ENCODE measurements at places on chromosomes 16 and 17.
A peak's percentile ranks its signal among the peaks of the same experiment; 100 is the strongest.

- DNase-seq = no peak
Measured at GRCh38 chr17:70100983-70101382, 26.0 kb downstream of the KCNJ16 start.

DNA sequence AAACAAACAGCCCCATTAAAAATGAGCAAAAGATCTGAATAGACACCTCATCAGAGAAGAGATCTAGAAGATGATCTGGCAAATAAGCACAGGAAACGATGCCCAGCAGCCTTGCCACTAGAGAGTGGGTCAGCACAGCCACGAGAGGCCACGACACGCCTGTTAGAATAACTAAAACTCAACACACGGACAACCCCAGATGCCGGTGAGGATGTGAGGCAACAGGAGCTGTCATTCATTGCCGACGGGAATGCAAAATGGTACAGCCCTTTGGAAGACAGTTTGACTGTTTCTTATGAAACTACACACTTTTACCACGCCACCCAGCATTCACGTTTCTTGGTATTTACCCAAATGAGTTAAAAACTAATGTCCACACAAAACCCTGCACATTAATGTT, 31.5 kb downstream of the CBFA2T3 start:
- no peak for DNase-seq

GRCh38 chr17:75553295-75554110, 28.0 kb downstream of the LLGL2 start:
- no peak for DNase-seq

- no peak for DNase-seq
Measured at GRCh38 chr17:4879601-4880000, 19.7 kb upstream of the C17orf107 start.

GRCh38 chr17:73650140-73650539, 5.9 kb upstream of the SDK2 start:
- no peak for DNase-seq

- no peak for DNase-seq
Measured at GRCh38 chr16:23650674-23651416, 9.6 kb downstream of the DCTN5 start.

GRCh38 chr16:70750893-70751467, 50.0 kb downstream of the VAC14 start:
- DNase-seq = peak; percentile 56

- no peak for DNase-seq
Measured at GRCh38 chr17:33730131-33730530, 437.0 kb upstream of the ASIC2 start.

DNA sequence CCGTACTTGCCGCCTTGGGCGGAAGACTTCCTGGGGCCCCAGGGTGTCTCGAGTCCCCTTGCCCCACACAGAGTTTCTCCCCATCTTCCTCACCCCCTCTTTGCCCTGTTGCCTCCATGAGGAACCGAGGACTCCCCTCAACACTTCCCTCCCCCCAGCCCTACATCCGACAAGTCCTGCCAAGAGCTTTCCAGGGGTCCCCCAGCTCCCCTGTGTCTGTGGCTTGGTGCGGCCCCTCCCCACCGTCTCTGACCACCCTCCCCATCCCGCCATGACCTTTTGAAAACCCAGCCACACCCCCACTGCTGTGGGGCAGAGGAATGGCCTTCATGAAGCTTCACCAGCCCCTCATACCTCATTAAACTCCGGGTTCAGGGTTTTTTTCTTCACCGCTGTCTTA, 11.4 kb downstream of the SCGB1C2 start:
- DNase-seq = no peak

- peak; percentile 89 for DNase-seq
Measured at GRCh38 chr17:74379495-74380085, 12.3 kb downstream of the GPR142 start.

DNA sequence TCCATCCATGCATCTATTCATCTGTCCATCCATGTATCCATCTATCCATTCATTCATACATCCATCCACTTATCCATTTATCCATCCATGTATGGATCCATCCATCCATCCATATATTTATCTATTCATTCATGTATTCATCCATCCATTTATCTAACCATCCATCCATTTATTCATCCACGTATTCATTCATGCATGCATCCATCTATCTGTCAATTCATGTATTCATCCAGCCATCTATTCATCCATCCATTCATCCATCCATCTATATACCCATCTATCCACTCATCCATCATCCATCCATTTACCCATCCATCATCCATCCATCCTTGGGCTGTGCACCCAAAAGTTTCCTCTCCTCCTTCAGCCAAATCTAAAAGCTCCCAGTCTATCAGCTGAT, 43.4 kb downstream of the GDE1 start:
- DNase-seq = no peak

GRCh38 chr17:78923660-78924453, 1.3 kb downstream of the TIMP2 start:
- no peak for DNase-seq

DNA sequence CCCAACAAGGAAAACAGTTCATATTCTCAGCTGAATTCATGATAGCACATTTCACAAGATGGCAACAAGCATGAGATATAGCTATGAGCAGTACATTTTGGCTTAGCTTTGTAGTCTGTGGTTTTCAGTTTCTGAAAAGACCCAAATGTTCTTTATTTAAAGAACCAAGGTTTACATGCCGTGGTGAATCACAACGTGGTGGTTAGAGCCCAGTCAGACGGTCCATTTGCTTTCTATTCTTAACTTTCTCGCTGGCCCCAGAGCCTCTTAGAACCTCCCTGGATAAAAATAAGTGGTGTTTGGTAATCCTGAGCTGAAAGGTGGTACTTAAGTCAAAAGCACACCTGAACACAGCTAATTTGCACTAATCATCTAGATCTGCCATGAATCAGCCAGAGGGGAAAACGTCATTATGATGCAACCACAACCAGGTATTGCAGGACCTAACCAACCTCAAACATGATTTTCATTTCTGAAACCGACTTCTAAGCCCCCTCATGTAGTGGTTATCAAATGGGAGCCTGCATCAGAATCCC, 18.6 kb upstream of the HAPSTR1 start:
- no peak for DNase-seq

DNA sequence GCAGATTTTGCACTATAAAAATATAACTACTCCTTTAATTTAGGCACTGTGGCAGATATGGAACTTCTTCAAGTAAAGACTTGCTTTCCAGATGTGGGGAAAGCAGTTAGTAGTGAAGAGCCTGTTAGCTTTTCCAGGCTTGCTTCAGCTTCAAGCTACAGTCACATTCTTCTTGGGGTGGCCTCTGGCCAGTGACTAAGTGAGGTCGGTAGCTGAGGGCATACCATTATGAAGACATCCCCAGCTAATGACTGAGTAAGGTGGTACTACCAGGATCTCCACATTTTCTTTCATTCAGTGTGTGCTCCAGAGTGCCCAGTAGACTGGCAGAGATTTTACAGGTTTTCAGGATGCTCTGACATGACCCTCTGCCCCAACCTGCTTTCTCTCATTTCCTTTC, 167.1 kb upstream of the KIF2B start:
- DNase-seq = no peak

All from hindlimb muscle (tissue), 1 donor.